ENCODE measurements at places on chromosomes 2 and 18.

DNA sequence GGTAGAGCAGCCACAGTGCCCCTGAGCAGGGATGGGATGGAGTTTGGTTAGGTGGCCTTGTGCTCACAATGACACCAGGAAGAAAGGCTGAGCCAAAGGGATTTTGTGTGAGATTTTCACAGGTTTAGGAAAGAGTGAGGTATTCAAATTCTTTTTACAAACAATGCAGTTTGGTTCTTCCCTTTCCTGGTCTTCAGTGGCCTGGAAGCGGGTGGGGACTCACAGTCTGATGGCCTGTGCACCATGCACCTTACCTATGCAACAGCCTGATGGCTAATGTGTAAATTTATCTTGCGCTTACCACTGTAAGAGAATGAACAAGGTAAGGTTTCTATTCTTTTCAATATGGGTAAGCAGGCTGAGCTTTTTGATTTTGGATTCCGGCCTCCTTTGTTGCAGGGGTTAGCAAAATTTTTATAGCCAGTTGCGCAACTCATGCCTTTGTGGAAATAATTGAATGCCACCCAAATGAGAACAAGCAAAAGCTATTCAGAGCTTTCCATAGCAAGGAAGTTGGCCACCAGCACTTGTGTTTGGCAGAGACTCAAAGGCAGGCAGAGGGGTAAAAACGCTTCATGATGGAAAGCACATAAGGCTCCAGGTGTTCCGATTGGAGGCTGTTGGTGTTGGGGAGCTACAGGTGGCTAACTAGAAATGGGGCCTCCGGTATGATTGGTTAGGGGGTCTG is 23.8 kb upstream of the IL1R2 start:
- DNase-seq, result no peak

GRCh38 chr18:68623342-68623741 is 91.6 kb downstream of the TMX3 start:
- no peak for DNase-seq

GRCh38 chr2:108079736-108080135 is 93.4 kb downstream of the SLC5A7 start:
- DNase-seq, result no peak

- no peak for DNase-seq
Measured at GRCh38 chr2:106664669-106665068, 177.5 kb downstream of the CD8B2 start.

- no peak for DNase-seq
Measured at GRCh38 chr2:199163613-199164458, 293.9 kb downstream of the SATB2 start.

- DNase-seq, result no peak
Measured at GRCh38 chr2:53021828-53022227, 745.8 kb upstream of the CHAC2 start.

DNA sequence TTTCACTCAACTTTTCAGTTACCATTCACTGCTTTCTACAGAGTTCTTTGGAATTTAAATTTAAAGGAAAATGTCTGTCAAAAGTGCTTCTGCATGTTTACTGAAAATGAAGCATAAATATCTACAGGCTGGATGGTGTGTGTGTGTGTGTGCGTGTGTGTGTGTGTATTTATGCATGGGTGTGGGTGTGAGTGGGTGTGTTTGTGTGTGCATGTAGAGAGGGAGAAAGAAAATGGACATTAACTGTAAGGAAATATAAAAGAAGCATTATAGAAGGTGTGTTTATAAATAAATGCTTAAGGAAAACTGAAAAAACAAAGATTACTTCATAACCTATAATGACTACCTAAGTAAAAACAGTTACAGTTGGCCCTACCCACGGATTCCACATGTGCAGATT is 43.2 kb downstream of the FANCL start:
- no peak for DNase-seq
